ENCODE measurements at places on chromosomes 2 and 18.

DNA sequence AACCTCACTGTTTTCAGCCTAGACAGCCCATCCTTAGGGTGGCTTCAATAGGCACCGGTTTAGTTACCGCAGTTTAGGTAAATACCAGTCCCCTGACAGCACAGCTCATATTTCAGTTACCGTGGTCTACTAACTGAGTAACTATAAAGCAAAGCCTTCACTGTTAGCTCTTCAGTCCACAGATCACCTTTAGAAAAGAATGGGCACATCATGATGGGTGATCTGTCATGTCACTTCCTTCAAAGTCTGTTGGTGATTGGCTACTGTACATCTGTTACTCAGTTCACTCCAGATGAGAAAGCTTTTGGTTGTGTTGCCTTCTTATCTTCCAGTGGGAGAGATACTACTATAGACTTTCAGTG lies 21.0 kb downstream of the SLC20A1 start:
- no peak for DNase-seq

GRCh38 chr2:16729335-16729734 lies 63.7 kb upstream of the CYRIA start:
- DNase-seq, result no peak

DNA sequence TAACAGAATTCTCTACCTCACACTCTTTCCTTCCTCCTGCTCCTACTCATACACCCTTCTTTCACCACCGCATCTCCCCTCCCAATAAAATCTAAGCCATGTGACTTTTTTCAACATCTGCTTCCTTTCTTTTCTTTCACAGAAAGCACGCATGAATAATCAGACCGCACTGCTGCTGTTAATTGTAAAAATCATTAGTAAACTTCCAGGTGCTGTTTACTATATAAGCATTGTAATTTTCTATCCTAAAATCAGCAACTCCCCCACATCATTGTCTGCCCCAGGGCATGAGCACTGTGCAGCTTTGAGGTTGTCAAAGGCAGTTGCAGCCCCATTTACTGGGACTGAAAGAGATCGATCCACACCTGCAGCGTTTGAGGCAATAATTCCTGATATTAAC lies 782.6 kb upstream of the ID2 start:
- no peak for DNase-seq

DNA sequence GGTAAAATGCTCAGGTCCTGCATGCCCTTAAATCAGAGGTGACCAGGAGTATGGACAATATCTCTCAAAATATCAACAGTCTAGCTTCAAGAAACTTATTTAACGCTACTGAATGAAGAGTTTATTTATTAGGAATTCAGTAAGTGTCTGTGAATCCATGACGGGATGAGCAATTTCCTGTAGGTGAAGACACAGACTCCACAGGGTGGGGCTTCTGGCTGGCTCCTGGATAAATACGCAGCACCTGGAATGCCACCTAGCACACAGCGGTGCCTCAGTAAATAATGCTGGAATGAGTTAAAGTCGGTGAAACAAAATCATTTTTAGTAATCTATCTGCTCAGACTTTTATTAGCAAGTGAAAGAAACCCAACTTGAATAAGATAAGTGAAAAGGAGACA lies 29.4 kb upstream of the MBP start:
- no peak for DNase-seq

- DNase-seq, result no peak
These were observed 139.0 kb downstream of the UXS1 start for GRCh38 chr2:106054880-106055655.

- DNase-seq, result no peak
These were observed 113.8 kb downstream of the ATL2 start for GRCh38 chr2:38263293-38263692.

DNA sequence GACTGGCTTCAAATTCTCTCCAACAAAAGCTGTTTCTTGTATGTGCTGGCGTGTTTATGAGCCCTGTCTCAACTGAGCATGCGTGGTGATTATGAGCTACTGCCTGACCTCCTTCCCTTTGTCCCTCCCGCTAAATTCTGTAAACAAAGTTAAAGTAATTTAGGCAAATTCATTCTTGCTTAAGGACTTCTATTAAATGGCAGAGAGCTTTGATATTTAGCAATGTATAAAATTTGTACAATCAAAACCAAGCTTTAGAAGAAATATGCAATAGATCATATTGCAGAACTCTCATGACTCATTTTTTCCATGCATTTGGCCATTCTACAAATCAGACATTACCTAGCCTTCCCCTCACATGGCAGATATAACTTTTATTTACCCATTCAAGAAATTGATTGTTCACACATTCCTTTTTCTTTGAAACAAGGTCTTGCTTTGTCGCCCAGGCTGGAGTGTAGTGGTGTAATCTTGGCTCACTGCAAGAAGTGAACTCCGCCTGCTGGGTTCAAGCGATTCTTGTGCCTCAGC lies 18.2 kb downstream of the IGFBP2 start:
- no peak for DNase-seq

- no peak for DNase-seq
These were observed 36.4 kb downstream of the ACKR3 start for GRCh38 chr2:236606023-236606422.

DNA sequence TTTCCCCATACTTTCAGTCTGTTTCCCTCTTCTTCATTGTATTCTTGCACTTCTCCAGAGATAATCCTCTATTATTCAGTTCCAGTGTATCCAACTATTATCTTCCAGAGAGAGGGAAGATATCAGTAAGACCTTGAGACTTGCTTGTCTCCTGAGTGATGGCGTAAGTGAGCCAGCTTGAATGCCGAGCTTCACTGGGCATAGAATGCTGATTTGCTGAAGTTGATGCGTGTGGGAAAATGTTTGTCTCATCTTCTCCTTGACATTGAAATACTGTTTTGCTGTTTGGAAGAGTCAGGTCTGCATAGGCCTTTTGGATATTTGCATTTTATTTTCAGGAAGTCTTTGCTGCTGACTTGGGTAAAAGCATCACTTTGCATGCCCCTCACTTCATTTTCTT lies 41.1 kb upstream of the MGAT5 start:
- no peak for DNase-seq

GRCh38 chr2:129160879-129161278 lies 818.6 kb upstream of the RAB6C start:
- no peak for DNase-seq
